ENCODE measurements at places on chromosomes 13 and 19.

DNA sequence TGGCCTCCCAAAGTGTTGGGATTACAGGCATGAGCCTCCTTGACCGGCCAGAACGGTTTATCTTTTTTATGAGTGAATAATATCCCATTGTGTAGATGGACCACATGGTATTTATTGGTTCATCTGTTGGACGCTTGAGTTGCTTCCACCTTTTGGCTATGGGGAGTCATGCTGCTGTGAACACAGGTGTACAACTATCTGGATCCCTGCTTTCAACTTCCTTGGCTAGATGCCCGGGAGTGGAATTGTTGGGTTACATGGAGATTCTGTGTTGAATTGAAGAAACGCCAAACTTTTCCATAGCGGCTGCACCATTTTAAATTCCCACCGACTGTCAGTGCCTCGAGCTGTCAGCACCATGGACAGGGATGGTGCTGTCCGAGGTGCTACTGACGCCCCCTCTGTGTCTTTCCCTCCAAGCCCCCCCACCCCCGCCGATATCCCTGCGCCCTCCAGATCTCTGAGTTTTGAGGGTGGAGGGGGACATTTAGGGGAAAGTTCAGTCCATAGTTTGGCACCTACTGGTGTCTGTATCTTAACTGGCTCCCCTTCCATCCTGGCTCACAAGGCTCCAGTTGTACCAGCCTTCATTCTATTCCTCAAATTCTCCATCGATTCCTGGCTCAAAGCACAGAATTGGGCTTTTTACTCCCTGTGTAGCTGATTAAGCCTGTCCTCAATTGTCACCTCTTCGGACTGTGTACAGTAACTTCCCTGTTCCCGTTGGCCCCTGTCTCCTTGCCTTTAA lies 27.3 kb downstream of the PNPLA6 start:
- DNase-seq = no peak

GRCh38 chr19:48182434-48182833 lies 12.0 kb downstream of the ZSWIM9 start:
- no peak for DNase-seq

GRCh38 chr19:33665776-33666595 lies 44.2 kb downstream of the CHST8 start:
- DNase-seq = no peak

GRCh38 chr13:66424422-66424821 lies 805.7 kb downstream of the PCDH9 start:
- no peak for DNase-seq

- no peak for DNase-seq
Measured at GRCh38 chr13:43572656-43573360, 214.0 kb downstream of the ENOX1 start.

DNA sequence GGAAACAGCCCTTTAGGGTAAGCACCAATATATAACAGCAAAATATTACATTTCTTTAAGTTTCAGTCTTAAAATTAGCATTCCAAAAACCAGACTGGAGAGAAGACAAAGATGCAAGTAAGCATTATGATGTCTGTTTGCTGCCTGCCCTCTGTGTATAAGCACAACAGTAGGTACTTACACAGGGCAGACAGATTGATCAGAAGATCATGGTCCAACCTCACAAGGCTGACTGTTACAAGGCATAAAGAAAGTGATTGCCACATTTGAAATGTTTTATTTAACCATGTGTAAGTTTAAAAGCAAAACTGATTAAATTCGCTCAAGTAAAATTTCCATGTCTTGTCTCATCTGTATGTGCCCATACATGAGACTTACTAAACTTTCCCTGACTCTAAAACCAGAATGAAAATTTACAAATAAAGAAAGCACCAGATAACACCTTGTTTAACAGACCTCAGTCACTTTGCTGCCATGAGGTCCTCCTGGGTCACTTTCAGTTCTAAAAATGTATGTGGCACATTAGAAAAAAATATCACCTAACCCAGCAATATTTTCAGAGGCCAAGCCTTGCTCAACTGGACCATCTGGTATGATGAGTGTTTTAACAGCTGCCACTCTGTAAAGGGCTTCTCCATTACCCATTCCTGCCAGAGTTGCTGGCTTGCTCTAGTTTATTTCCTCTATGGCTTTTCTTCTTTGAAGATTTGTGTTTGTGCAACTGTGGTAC lies 297.0 kb downstream of the RBM26 start:
- no peak for DNase-seq

DNA sequence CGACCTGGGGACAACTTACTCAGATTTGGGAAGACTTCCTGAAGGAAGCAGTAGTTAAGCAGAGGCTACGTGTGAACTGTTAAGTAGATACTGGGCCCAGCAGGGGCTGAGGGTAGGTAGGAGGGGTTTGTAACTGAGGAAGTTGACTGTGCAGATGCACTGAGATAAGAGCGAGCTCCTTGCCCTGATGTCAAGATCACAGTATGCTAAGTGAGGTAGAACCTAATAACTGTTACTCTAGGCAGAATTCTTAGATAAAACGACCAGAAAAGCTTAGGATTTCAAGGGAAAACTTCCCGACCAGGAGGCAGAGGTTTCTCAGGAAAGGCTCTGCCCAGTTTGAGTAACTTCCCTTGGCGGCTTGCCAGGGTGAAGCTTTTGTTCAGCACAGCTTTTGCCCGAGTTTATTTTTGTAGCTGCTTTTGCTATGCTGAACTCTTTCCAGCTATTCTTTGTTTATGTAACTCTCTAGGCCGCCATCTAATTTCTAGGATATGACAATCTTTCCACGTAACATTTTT lies 632.1 kb downstream of the DIAPH3 start:
- DNase-seq = peak; percentile 1

DNA sequence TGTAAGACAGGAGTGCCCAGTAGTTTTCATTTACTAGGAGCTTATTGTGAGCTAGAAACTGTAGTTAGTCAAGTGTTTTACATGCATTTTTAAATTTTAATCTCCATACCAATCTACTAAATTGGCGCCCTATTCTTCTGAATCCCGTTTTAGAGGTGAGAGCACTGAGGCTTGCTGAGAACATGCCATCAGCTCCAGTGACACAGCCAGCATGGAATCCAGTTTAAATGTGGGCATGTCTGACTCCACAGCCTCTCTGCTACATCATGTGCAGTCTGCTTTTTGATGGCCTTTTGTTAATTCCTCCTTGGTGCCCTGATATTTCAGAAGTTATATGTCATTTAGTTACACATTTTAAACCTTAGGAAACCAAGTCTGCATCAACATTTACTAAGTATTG lies 325.4 kb downstream of the DLEU7 start:
- DNase-seq = no peak

GRCh38 chr13:114325729-114326128 lies 11.4 kb downstream of the CHAMP1 start:
- DNase-seq = no peak

DNA sequence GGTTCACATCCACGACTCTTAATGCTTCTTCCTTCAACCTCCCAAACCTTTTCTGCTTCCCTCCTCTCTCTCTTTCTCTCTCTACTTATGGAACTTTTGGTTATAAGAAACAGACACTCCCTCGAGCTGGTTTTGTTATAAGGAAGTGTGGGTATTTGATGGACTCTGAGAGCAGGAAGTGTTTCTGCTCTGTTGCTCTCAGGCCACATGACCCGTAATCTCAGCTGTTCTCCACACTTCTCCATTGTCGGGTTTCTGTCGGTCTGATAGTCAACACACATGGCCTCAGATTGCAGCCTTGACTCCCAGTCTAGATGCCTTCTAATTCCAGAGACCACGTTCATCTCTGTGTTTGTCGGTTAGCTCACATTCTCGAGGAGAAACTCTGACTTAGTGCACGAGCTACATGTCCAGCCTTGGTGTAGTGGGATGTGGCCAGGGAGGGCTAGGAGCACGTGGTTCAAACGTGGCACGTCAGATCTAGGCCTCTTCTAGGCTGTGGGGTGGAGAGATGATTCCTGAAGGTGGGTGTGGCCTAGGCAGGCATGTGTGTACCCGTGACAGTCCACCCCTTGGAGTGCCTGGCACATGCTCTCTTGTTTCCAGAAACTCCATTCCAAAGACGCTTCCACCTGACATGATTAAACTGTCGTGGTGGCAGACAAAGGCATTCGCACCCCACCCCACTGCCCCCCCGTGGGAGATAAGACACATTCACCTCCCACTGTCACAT lies 26.3 kb downstream of the CNFN start:
- DNase-seq = no peak

DNA sequence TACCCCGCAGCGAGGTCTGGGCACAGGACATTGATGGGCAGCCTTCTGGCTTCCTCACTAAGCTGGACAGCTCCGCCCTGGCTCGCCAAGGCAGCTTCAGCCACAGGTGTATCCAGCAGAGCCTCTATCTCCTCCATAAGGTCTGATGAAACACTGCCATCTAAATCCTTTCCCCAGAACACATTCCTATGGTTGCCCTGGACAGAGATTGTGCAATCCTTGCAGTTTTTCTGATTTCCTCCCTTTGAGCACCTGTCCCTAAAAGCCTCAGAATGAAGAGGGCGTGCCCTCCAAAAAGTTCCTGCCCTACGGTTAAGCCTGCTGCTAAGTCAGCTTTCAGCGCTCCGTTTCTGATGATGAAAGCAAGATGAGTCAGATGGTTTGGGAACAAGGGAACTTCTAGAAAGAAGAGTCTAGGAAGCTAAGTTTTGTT lies 21.0 kb downstream of the CLEC4M start:
- no peak for DNase-seq

- peak; percentile 41 for DNase-seq
Measured at GRCh38 chr19:58059003-58059670, at the start of gene ZNF135. Gene ZNF135 (plus strand): TSS chr19:58059282. CDS start chr19:58060003, 721 bp downstream.

DNA sequence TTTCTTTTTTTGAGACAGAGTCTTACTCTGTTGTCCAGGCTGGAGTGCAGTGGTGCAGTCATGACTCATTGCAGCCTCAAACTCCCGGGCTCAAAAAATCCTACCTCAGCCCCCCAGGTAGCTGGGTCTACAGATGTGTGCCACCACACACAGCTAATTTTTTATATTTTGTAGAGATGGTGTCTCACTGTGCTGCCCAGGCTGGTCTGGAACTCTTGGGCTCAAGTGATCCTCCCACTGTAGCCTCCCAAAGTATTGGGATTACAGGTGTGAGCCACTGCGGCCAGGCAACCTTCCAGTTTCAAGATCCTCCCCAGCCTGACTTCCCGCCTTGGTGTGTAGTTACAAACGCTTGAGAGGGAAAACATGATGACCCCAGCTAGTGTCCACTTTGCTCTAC lies 22.2 kb downstream of the CNFN start:
- DNase-seq = no peak

- no peak for DNase-seq
Measured at GRCh38 chr19:6576869-6577475, 14.0 kb downstream of the CD70 start.

DNA sequence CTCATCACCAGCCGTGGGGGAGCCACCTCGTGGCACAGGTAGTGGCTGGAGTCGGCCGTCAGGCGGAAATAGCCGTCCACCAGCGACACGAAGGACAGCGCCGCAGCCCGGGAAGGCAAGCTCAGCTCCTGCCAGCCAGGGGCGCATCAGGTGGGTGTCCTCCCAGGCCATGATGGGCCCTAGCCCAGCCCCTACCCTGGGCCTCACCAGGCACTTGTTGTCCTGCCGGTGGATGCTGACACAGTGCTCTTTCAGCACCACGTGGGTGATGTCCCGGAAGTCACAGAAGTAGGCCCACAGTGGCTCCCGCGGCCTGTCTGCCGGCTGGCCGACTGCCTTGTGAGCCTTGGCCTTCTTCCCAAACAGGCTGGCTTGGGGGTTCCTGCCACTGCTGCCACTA lies 15.7 kb downstream of the TYK2 start:
- DNase-seq = no peak

DNA sequence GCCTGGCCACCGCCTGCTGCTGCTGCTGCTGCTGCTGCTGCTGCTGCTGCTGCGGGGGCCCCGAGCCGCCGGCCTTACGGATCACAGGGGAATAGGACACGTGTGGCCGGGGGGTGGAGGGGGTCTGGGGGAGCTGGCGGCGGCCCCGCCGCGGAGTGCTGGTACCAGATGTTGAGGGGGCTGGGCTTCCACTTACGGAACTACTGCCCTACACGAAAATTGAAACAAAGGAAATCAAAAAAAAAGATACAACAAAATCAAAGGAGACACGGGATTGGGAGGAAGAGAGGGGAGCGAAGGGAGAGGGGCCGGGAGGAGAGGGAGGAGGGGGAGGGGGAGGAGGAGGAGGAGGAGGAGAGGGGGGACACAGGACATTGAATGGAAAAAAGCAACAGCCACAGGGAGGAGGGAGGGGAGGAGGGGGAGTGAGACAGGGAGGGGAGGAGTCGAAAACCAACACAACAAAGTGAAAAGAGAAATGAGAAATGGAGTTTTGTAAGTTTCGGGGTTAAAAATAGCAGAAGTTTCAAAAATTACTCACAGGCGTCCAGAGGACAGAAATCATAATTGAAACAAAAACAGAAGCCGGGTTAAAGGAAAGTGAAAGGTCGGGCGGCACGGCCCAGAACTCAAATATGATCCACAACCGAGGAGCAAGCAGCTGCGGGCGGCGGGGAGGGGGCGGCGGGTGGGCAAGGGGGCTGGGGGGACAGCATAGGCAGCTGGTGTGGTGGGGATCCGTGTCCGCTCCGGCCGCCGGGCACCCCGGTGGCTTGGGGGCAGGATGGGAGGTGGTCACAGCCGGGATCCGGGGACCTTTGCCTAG lies 57.8 kb downstream of the IER2 start:
- peak; percentile 50 for DNase-seq

DNA sequence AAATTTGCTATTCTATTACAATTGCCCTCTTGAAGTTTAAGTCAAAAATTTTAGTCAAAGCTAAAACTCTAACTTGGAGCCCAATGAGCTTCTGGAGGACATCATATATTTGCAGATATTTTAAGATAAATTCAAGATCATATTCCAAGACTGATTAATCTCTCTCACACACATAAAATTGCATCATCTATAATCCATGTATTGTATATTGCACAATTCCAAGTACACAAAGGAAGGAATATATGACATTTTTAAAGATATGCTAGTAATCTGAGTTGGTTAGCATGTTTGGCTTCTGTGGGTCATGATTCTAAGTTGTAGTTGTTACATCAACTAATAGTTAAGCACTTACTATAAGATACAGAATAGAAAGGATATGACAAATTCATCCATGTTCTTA lies 53.3 kb downstream of the KCNRG start:
- DNase-seq = no peak

GRCh38 chr13:113231306-113232207 lies 22.1 kb downstream of the CUL4A start:
- DNase-seq = no peak
